ENCODE measurements at places on chromosomes 11 and 22.

DNA sequence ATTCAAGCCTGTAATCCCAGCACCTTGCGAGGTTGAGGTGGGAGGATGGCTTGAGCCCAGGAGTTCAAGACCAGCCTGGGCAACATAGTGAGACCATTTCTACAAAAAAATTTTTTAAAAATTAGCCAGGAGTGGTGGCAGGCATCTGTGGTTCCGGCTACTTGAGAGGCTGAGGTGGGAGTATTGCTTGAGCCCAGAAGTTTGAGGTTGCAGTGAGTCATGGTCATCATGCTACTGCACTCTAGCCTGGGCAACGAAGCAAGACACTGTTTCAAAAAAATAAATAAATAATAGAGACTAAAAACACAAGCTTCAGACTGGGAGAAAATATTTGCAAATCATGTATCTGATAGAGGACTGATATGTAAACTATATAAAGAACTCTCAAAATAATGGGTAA, 33.2 kb downstream of the BTBD10 start:
- no peak for DNase-seq

GRCh38 chr11:92594251-92594650, 369.6 kb downstream of the FAT3 start:
- DNase-seq: no peak

- DNase-seq: no peak
Observed at GRCh38 chr11:119461229-119461963, 38.4 kb upstream of the THY1 start.

DNA sequence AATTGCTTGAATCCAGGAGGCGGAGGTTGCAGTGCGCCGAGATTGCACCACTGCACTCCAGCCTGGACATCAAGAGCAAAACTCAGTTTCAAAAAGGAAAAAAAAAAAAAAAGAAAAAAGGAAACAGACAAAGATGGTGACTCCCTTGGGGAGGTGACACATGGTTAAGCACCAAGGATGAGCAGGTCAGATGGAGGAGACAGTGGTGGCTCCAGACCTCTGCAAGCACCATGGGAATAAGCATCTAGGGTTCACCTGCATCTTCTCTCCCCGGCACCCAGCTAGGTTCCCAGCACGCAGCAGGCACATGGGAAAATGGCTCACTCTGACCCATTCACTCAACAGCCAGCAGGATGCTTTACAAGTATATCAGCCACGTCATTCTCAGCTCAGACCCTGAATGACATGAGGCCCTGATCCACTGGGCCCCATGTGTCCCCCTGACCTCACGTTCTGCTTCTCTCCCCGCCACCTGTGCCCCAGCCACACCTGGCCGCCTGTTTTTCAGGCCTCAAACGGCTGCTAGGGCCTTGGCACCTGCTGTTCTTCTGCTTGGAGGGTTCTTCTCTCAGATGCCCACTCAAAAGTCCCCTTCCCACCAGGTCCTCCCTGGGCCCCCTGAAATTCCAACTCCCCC, 24.2 kb downstream of the A4GALT start:
- DNase-seq: no peak

GRCh38 chr11:117328375-117329010, 839 bp downstream of the CEP164 start:
- no peak for DNase-seq

DNA sequence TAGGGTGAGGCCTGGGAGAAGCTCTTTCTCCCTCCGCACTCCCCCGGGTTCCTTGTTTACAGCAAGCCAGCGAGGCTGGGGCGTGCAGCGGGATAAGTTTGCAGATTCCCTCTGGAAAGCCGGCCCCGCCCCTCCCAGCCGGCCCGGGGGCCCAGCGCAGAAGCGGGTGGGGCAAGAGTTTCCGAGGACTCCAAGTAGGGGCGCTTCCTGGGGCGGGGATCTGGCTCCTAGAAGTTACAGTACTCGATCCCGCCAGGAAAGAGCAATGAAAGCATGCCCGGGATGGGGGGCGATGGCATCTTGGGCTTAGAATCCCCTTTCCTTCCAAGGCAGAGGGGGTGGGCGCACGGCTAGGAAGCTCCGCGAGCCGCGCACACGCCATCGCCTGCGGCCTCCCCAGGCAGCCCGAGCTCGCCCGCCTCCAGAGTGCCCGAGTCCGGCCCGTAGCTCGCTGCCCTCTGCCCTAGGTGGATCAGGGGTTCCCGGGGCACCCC, 385 bp downstream of the TST start:
- no peak for DNase-seq

DNA sequence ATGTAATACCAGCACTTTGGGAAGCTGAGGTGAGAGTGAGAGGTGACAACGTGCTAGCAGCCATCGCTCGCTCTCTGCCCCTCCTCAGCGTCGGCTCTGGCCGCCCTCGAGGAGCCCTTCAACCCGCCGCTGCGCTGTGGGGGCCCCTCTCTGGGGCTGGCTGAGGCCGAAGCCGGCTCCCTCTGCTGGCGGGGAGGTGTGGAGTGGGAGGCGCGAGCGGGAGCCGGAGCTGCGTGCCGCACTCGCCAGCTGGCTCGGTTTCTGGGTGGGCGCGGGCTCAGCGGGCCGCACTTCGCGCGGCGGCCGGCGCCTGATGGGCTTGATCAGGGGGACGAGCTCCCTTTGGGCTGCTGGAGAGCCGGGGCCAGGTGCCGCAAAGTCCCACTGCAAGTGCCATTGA, 98.9 kb upstream of the UBASH3B start:
- no peak for DNase-seq

GRCh38 chr22:17368144-17368543, 1.1 kb upstream of the CECR2 start:
- no peak for DNase-seq

GRCh38 chr22:21612858-21613257, 17.0 kb downstream of the YDJC start:
- no peak for DNase-seq

DNA sequence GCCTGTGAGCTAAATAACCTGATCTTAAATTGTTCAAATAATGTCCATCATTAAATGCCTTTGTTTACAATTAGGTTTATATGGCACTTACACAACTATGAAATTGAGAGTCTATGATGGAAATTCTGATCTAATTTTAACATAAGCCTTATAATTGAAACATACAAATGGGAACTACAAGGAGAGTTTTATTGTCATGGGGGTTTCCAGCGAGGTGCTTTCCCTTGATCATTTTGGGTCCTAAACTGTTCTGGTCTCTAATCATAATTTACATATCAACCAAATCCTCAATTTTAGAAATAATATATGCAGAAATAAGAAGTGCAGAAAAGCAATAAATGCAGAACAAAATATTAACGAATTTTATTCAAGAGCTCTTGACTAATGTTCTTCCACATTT, 44.9 kb downstream of the RRAS2 start:
- no peak for DNase-seq

DNA sequence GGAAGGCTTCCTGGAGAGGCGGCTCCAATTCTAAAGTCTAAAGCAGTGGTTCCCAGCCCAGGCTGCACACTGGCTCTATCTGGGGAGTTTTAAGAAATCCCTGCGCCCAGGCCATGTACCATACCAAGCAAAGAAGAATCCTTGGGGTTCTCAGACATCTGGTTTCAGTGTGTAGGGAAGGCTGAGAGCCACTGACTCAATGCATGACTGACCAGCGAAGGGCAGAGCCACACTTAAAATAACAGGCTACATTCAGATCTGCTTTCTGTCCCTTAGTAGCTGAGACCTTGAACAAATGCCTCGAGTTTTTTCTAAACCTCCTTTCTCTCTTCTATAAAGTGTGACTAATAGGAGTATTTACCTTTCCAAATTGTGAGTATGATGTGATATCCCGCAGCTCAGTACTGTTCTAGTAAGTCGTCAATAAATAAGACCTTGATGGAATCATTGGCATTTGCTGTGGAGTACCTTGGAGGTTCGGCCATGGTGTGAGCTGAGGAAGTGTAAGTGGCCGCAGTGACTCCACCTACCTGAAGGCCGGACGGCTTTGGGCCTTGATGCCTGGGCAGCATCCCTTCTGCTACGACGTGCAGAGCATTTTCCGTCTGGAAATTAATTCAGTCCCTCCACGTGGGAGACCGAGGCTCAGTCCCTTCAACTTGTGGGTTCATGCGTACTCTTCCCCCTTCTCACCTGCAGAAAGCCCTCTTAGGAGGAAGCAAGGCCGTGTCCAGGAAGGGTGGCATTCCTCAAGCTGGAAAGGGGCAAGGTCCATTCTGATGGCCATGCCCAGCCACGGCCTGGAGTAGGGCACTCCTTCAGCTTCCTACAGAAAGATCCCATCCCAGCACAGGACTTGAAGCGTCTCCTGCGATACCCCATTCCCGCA, 25.1 kb downstream of the GLB1L2 start:
- DNase-seq: no peak

DNA sequence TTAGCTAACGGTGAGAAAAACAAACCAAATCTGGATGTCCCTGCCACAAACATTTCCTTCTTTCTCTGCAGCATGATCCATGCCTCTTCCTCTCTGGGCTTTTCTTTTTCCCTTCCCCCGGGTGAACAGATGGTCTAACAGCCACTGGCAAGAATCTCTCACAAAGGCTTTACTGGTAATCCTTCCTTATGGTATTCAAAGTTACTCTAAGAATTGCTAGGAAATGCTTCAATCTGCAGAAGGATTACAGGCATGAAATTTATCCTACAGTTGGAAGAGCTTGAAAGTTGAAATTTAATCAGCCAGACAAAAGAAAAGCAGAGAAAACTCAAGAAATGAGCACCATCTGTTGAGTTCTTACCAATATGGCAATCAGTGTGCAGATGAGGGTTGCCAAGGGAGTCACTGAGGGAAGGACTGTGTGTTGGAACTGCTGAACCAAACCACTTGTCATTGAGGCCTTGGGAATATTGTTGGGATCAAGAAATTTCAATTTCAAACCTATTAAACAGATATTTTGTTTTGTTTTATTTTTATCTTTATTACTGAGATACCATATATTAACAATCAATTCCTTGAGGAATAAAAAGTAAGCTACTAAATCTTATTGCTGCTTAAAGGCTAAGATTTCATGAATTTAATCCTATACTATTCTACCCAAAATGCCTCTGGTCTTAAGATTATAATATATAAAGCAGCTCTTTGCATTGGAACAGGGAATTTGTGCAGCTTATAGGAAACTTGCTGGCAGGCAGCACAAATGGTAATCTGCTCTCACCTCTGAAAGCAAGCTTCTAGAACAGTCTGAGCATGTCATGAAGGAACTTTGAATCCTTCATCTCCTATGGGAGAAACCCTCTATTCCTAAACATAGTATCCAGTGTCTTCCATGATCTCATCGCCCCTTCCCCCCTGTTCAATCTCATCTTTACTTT, 29.7 kb upstream of the NDUFC2 start:
- no peak for DNase-seq

DNA sequence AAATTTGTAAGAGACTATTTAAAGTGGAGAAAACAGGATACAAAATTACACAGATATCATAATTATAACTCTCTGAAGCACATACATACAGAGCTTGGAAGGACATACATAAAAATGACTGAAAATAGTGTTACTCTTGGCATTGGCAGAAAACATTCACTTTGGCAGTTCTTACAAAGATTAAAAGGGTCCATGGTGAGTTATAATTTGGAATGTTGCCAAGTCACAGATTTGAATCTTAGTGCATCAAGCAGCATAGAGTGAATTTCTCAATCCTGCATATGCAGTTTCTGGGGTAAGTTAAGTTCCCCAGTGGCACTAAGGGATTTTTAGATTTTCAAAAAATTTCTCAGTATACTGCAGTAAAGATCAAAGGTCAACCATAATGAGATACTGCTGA, 115.9 kb downstream of the CCDC81 start:
- no peak for DNase-seq

DNA sequence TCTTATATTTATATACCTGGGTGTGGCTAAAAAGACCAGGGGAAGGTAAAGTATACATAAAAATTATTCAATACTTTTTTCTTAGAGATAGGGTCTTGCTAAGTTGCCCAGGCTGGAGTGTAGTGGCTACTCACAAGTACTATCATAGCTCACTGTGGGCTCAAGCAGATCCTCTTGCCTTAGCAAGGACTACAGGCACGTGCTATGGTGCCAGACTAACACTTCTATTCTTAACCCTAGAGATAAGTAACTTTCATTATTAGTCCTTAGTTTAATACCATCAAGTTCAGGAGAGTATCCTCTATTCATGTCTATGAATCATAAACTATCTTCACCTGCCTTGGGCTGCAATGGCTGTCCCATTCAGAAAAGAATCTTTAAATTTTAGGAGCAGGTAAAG, 11.9 kb downstream of the FCHSD2 start:
- DNase-seq: no peak

- DNase-seq: no peak
Observed at GRCh38 chr22:38424525-38425080, 30.4 kb downstream of the KCNJ4 start.

GRCh38 chr22:37169406-37169805, 18.6 kb downstream of the C1QTNF6 start:
- DNase-seq: no peak

DNA sequence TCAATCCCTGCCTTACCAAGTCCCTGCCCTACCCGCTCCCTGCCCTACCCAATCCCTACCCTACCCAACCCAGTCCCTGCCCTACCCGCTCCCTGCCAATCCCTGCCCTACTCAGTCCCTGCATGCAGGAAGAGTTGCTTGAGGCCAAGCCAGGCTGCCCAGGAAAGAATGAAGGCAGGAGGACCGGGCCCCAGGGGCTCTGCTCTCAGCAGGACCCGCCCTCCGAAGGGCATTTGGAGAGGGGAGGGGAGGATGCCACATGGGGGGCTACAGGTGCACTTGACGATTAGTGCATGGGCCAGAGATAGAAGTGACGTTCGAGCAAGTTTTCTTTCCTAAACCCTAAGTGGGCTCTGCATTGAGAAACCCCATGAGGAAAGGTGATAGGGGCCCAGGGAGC, 581.2 kb downstream of the TBC1D22A start:
- no peak for DNase-seq

DNA sequence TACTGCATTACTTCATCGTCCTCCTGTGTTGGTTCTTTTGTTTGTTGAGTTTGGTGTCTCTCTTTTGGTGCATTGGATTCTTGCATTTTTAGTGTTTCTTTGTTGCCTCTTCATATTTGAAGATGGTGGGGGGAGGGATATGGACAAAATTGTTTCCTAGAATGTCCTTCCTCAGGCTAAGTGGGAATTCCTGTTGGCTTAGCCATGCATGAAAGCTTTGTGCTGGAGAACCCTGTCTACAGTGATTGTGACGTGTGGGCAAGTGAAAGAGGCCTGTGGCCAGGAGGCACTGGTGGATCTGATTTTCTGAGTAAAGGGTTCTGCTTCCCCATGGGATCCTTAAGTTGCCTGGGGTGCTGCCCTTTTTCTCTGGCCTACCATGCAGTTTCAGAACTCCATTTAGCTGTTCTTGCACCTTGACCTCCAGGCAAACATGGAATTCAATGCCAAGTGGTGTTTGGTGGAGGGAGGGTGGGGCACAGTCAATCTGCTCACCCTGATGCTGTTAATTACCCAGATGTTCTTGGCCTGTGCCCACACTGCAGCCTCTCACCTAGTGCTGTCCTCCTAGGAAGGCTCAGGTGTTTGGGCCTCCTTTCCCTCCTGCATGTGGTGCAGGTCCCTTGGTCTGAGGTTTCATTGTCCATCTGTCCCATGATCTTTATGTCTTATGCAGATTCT, 46.3 kb upstream of the SLC22A12 start:
- no peak for DNase-seq
